Vein endothelial cell (primary cell): ENCODE measurements at places on chromosomes 7 and 10. TPM values are rescaled to one million over a fixed set of nuclear protein-coding genes. Genes with fewer than 3 reads are reported as not detected.

Gene PNLIPRP3
- total RNA-seq, result not detected in 2 replicates

Gene PALD1
- 125 and 130 TPM in 2 replicates for total RNA-seq

Gene GIMAP4
- 134 and 166 TPM in 2 replicates for total RNA-seq

Gene GFRA1
- total RNA-seq, result 0.86 and 1.3 TPM in 2 replicates

Gene NEUROD6
- not detected in 2 replicates for total RNA-seq

Gene WASHC2C
- total RNA-seq, result 40.1 and 41.5 TPM in 2 replicates

Gene SUV39H2
- 14.4 and 21.3 TPM in 2 replicates for total RNA-seq

Gene PTPN20
- total RNA-seq, result 0.19 and 0.33 TPM in 2 replicates

Gene TSPAN13
- total RNA-seq, result 29.7 and 37.9 TPM in 2 replicates

Gene STEAP4
- not detected in 2 replicates for total RNA-seq

Gene INMT
- under 0.01 TPM in 1 of 2 replicates, not detected in the other for total RNA-seq

Gene GIMAP7
- 25.2 and 31.6 TPM in 2 replicates for total RNA-seq
